Pons (tissue), 1 donor: ENCODE measurements at places on chromosomes 1 and 21.

GRCh38 chr1:220882061-220882891 lies 3.0 kb downstream of the HLX start:
- peak; percentile 62 for DNase-seq

- no peak for DNase-seq
Observed at GRCh38 chr1:32321712-32322291, 14.2 kb downstream of the MARCKSL1 start.

DNA sequence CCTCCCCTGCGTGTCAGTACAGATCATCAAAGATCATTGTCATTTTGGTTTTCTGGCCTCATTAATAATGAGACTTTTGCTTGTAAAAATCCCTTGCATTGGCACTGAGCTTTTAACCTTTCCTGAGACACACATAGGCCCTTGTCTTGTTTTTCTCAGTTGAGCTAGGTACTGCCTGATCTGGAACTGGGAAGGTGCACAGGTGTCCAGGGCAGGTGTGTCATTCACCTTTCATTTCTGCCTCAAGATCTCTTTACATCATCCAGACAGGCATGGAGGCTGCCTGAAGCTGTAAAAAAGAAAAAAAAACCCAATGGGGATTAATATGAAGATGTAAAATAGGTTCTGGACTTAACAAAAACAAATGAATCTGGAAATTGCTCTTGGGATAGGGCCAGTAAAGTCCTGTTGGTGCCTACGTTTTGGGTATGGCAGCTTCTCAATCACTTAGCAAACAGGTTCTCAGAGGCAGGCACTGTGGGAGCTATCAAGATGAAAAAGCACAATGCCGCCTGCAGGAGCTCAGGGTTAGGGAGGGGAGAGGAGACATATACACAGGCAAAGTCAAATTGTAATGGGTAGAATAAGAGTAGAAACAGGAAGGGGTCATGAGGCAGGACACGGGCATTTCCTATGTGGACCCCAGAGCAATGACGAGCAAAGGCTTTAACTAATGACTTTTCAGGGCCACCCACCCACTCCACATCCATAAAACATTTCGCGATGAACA lies 1.0 kb upstream of the KCNC4 start:
- DNase-seq = no peak

- DNase-seq = no peak
Observed at GRCh38 chr21:41779659-41780058, 12.8 kb upstream of the RIPK4 start.

DNA sequence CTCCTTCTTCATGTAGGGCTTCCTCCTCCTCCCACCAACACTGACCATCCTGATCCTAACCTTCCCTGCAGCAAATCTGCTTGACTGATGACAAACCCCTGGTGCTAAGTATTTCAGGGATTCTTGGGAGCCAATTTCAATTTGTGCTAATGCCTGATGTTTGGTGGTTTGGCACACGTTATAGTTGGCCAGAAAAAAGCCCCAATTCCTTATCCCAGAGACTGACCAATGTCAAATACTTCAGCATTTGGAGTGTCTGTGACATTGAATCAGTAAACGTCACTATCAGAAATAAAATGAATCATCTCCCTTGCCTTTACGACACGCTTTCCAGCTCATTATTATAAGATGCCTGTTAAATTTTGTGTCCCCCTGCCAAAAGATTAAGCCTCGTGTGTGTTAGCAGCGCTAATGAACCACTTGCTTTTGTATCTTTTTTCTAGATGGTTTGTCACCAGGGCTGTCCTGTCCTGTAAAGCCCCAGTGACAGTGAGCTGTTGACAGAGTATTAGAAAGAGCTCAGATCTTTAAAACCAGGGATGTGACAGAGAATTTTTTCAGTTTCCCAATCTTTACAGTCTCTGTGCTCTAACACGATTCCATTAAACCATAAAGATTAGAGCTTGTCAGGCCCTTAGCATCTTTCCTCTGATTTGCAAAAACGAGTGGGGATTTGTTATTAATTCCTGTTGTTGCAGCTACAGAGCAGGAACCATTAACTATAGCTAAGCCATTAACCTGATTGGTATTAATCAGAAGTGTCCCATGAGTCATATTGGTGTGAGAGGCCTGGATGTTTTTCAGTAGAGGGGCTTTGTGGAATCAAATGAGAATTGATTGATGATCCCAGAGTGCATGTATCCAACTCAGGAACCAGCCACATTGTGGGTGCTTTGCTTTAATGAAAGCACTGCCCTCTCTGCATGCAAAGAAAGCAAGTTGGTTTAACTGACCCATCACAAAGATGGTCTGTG lies 665.1 kb upstream of the PLXNA2 start:
- DNase-seq = no peak

DNA sequence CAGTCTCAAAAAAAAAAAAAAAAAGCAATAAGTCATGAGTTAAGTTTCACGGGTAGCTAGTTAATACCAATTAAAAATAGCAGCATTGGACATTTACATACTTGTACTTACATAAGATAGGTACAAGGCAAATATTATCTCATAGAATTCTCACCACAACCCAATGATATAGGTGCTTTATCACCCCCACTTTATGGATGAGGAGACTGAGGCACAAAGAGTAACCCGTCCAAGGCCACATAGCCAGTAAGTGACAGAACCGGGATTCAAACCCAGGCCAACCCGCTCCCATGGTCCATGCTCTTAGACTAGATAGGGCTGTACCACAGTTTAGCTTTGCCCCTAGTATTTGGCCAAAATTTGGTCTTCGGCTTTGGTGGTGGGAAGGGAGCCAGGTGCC lies 132.5 kb upstream of the SLC45A1 start:
- no peak for DNase-seq

GRCh38 chr21:18411565-18411964 lies 8.0 kb upstream of the TMPRSS15 start:
- DNase-seq = no peak

DNA sequence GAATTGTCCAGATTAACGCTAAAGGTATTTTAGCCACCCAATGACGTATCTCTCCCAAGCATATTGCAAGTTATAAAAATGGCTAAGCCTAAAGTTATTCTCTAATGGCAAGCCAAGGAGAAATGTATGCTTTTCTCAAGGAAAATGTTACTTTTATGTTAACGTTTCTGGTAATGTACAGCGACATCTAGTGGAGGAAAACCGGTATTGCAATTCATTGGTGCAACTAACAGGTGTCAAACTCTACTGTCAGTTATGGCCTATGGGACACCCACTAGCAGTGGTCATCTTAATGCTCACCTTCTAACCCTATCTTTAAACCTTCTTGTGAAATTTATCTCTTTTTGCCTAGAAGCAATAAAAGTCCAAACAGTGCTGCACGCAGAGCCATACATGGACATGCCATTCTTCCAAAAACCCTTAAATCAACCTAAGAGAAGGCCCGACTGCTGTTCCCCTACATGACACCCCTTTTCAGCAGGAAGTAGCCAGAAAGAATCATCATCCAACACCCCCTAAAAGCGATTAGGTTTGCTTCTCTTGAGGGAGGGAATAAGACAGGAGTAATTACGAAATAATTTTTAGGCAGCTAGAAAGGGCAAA lies 68.7 kb upstream of the LRIF1 start:
- DNase-seq = peak; percentile 40

DNA sequence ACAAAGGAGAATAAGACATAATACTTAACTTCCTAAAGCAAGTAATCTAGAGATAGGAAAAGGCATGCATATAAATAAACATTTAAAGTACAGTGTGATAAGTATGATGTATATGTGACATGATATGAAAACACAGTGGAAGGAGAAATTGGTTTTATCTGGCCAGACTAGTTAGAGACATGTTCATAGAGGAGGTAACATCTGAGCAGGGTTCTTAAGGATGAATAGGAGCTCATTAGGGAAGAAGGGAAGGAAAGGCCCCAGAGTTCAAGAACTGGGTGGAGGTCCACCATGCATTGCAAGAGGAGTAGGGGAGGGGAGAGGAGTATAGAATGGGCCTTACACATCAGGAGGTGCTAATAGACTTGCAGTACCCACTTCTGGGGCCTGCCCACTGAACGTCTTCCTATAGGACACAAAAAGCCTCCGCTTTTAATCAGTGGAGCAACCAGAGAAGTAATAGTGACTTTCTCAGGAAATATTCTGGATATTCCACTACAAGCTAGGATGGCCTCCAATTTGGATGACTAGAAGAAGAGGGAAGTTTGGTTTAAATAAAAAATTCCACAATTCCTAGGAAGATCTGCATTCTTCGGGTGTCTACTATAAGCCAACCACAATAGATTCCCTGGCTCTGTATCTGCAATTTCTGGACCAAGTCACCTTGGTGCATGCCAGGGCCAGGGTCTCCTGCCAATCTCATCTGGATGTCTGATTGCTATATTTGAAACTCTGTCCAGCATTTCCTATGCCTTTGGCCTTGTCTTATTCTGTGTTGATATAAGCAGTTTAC lies 41.9 kb downstream of the NGF start:
- DNase-seq = no peak

- no peak for DNase-seq
Observed at GRCh38 chr1:203353486-203353885, 2.6 kb upstream of the FMOD start.
